ENCODE measurements at places on chromosomes 6 and 20. TPM values are rescaled to one million over a fixed set of nuclear protein-coding genes. Genes with fewer than 3 reads are reported as not detected.

LY6G5C gene
- 5.1 TPM for polyA plus RNA-seq

TP53INP2 gene
- polyA plus RNA-seq, result 4.9 TPM

C6orf52 gene
- 0.99 TPM for polyA plus RNA-seq

SNAI1 gene
- 15.7 TPM for polyA plus RNA-seq

ABCC10 gene
- 21.0 TPM for polyA plus RNA-seq

Data from GM23248 (cell line).